ENCODE measurements at places on chromosomes 1 and 21.

GRCh38 chr1:59670662-59671061 lies 144.1 kb upstream of the HOOK1 start:
- no peak for DNase-seq

DNA sequence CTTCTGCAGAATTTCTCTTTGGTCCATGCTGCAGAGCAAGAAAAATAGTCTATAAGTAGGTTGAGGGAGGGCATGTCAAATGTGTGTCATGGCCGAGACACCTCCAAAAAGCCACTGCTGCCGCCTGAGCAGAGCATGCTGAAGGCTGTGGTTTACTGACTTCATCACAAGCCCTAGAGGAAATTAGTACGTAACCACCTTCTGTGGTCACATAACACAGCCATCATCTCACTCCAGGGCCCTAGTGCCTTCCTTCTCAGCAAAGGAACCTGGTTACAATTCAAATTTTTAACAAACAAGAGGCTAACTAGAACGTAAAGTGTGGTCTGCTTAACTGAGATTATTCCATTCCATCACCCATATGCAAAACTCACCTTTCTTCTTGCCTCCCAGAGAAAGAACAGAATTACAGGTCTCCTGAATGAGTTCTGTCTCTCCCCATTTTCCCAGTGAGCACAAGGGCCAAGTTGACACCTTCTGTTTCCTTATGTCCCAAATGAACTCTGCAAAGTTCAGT lies at the start of gene PTPN22:
Gene PTPN22 (minus strand): TSS at position 116 of the 517 bp plus-strand sequence.
- DNase-seq = peak; percentile 69

DNA sequence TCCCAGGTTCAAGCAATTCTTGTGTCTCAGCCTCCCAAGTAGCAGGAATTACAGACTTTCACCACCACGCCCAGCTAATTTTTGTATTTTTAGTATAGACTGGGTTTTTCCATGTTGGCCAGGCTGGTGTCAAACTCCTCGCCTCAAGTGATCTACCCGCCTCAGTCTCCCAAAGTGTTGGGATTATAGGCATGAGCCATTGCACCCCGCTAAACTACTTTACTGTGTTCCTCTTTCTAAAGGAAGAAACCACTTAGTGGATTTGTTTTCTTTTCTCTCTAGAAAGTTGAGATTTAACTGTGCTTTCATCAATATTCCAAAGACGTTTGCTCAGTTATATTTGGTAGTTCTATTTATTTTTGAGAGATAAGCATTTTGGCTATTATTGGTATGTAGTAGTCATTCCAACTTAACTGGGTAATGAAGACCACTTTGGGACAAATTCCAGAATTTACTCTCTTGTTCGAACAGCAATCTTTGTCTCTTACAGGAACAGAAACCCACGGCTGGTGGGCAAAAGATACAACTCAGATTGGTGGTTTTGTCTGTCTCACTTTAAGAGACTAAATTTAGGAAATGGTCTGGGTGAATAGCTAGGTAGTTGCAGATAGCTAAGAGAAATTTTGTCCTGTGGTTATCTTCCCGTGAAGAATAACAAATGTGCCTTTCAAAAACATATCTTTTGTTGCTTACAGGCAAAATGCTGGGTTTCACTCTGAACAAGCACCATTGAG lies 103.5 kb upstream of the CD55 start:
- DNase-seq = no peak

- DNase-seq = no peak
These were observed 586.5 kb downstream of the NEGR1 start for GRCh38 chr1:71695821-71696220.

DNA sequence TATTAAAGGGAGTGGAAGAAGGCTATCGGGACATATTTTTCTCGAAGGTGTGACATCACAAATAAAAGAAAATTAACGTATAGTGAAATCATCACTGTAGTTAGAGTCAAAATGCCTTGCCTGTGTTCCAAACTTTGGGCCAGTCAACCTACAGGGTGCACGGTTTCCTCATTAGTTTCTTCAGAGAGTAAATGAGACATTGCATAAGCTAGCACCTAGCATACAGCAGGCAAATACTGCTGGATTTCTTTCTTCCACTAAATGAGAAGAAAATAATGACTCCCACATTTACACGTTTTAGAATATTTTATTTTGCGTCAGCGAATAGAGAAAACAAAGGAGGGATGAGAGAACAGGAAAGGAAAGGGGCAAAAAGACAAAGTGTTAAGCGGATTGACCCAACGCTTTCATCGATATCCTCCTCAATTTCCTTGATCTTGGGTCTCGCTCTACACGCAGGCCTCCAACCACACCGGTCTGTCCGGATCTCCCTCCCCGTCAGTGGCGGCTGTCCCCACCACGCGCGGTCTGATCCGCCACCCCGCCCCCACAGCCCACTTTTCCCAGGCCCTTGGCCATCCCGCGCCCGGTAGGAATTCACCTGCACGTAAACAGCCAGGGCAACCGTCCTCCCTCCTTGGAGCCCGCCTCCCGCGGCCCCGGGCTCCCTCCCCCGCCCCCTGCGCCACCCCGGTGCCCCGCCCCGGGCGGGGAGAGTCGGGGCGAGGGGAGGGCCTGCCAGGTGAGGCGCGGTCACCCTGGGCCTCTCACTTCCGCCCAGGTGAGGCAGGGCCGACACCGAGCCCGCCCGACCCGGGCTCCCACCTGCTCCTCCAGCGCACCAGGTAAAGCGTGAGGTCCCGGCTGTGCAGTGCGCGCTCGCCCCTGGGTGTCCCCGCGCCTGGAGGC lies at the start of gene PATJ:
Gene PATJ (plus strand): TSS at position 770 of the 909 bp plus-strand sequence. CDS start 20,413 bp downstream, outside the sequence.
- peak; percentile 24 for DNase-seq

DNA sequence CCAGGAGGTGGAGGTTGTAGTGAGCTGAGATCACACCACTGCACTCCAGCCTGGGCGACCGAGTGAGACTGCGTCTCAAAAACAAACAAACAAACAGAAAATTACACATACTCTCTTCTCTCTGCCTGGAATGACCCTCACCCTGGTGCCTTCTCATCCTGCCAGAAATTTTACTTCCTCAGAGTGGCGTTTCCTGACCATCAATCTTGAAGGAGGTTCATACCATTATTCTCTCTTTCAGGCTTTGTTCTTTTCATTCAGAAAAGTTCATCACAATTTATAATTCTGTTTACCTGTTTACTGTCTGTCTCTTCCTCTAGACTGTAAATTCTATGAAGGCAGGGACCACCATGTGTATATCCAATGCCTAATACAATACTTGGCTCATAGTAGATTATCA lies 79.3 kb downstream of the RPS6KA1 start:
- DNase-seq = no peak

GRCh38 chr21:33787431-33787830 lies 128.2 kb downstream of the ATP5PO start:
- no peak for DNase-seq

- peak; percentile 41 for DNase-seq
These were observed 45.3 kb upstream of the ARHGEF10L start for GRCh38 chr1:17494114-17494729.

DNA sequence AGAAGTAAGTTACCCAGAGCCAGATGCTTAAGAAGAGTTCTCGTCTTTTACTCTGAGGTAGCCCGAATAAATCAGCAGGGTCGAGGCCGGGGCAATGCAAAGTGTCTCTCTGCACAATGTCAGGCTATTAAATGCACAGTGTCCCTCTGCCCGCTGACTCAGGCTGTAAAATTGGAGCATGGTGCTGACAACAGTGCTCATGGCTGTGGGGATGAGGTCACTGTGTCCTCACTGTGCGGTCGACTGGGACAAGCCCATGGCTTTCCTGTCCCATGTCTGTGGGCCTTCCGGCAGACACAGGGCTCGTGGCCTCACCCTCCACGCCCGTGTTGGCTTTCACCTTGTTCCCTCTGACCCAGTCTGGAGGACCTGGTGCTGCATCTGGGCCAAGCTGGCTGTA lies 14.6 kb upstream of the SLC2A1 start:
- no peak for DNase-seq

DNA sequence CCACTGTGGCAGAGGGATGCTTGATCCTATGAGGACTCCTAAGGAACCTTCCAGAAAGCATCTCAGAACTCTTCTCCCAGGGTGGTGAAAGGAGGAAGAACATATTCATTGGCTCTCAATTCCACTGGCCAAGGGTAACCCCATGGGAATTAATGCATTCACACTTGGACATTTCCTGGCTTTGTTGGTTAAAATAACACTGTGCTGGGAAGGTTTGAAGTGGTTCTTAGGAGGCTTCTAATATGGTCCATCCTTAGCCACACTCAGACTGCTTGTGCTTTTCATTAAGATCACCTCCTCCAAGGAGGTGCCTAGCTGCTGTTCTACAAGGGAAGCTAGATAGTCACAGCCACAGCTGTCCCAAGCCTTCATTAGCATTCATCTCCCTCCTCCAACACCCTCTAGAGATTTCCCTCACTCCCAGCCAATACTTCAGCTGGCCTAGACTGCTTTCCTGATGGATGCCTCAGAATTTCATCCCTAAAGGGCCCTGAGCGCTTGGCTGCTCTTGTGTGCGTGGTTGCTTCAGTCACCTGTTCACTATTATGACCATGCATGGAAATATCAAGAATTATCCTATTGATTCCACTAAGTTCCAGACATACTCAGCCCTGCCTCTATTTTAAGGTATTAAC lies 544.4 kb downstream of the PLPP3 start:
- no peak for DNase-seq

GRCh38 chr1:11431941-11432507 lies 46.9 kb upstream of the DISP3 start:
- no peak for DNase-seq

GRCh38 chr21:44051462-44051941 lies 39.4 kb downstream of the TRAPPC10 start:
- no peak for DNase-seq

DNA sequence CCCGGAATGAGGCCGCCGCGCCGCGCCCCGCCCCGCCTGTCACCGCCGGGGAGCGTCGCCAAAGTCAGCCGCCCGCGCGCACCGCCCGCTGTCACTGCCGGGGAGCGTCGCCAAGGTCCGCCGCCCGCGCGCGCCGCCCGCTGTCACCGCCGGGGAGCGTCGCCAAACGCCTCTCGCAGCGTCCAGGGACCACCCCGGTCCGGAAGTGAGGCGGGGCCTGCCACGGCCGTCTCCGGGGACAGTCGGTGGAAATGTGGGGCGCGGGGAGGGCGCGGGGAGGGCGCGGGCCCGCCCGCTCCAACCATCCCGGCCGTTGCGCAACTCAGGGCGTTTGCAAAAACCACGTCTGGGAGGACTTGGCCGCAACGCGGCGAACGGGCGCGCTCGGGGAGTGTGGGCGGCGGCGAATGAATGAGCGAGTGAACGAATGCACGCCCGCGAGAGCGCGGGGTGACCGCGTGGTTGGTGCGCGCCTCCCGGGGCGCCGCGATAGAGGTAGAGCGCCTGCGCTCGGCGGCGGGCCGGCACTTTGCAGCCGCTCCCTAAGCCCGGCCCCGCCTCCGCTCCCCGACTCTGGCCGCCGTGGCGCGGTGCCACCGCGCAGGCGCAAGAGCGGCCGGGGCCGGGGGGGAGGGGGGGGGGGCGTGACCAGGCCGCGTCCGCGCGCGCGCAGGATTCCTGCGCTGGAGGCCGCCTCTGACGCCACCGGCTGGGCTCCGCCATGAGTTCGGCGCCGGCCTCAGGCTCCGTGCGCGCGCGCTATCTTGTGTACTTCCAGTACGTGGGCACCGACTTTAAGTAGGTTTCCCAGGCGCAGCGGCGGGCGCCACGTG lies at the start of the genes ACAP3 and PUSL1:
Gene ACAP3 (minus strand): TSS at position 8 of the 833 bp plus-strand sequence. CDS start 115 bp downstream, outside the sequence.
Gene PUSL1 (plus strand): TSS at position 675 of the 833 bp plus-strand sequence. CDS start 47 bp downstream, at position 722.
- peak; percentile 68 for DNase-seq

DNA sequence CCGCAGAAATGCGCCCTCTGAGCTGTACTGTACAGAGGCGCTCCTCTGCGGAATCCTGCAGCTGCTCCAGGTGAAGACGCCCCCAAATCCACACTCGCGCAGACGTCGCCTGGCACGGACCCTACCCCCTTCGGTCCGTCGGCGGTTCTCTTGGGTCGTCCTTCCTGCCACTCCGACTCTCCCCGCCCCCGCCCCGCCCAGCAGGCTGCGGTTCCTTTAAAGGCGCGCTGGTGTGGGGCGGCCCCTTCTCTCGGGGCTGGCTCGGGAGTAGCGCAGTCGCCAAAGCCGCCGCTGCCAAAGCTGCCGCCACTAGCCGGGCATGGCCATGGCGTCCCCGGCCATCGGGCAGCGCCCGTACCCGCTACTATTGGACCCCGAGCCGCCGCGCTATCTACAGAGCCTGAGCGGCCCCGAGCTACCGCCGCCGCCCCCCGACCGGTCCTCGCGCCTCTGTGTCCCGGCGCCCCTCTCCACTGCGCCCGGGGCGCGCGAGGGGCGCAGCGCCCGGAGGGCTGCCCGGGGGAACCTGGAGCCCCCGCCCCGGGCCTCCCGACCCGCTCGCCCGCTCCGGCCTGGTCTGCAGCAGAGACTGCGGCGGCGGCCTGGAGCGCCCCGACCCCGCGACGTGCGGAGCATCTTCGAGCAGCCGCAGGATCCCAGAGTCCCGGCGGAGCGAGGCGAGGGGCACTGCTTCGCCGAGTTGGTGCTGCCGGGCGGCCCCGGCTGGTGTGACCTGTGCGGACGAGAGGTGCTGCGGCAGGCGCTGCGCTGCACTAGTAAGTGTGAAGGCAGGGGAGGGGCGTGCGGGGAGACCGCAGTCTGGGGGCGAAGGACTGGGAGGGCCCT lies at the start of gene RASSF5:
Gene RASSF5 (plus strand): TSS at position 248 of the 846 bp plus-strand sequence. CDS start 72 bp downstream, at position 320.
- DNase-seq = peak; percentile 62

DNA sequence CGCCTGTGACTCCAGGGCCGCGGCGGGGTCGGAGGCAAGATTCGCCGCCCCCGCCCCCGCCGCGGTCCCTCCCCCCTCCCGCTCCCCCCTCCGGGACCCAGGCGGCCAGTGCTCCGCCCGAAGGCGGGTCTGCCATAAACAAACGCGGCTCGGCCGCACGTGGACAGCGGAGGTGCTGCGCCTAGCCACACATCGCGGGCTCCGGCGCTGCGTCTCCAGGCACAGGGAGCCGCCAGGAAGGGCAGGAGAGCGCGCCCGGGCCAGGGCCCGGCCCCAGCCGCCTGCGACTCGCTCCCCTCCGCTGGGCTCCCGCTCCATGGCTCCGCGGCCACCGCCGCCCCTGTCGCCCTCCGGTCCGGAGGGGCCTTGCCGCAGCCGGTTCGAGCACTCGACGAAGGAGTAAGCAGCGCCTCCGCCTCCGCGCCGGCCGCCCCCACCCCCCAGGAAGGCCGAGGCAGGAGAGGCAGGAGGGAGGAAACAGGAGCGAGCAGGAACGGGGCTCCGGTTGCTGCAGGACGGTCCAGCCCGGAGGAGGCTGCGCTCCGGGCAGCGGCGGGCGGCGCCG lies at the start of gene SIM2:
Gene SIM2 (plus strand): TSS at position 135 of the 565 bp plus-strand sequence. CDS start 632 bp downstream, outside the sequence.
- no peak for DNase-seq

GRCh38 chr1:32925403-32926162 lies 24.4 kb upstream of the TMEM54 start:
- DNase-seq = no peak

- DNase-seq = no peak
These were observed 66.1 kb downstream of the SPAG17 start for GRCh38 chr1:118118873-118119463.

Data from stimulated activated CD8-positive, alpha-beta memory T cell treated with anti-CD3 and anti-CD28 coated beads, Interleukin-2, amount 100 ng/mL, for 1 hour (primary cell).